ENCODE measurements at places on chromosomes 2 and 18. TPM values are rescaled to one million over a fixed set of nuclear protein-coding genes. Genes with fewer than 3 reads are reported as not detected.

The ANKRD39 gene
- total RNA-seq, result 27.8 TPM

DNA sequence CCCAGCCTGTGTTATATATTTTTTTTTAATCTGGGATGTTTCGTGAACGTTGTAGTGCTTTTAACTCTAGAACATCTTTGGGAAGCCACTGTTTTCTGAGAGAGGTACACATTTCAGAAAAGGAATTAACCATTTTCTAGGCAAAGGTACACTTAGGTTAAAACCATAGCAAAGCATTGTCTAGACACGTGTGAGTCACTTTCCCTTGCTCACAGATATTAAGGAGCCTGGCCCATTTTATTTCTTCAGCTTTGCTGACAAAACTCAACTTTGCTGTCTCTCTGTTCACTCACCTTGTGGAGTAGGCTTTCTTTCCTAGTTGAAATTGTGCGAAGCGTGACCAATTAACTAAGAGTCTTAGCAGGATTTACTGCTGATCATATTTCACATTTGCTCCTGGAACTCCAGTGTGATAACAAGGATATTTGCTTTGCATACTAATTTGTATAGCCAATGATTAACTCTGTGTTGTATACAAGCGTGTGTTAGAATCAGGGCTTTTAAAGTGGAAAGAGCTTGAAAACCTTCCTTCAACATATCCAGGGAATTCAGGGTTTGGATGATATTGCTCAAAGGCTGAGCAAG lies 215.0 kb upstream of the AGAP1 start:
- DNase-seq, result no peak

The AMER3 gene
- total RNA-seq, result 1.2 TPM

- no peak for DNase-seq
Observed at GRCh38 chr2:18232731-18233438, 327.6 kb downstream of the RDH14 start.

The MOGAT1 gene
- total RNA-seq, result not detected

DNA sequence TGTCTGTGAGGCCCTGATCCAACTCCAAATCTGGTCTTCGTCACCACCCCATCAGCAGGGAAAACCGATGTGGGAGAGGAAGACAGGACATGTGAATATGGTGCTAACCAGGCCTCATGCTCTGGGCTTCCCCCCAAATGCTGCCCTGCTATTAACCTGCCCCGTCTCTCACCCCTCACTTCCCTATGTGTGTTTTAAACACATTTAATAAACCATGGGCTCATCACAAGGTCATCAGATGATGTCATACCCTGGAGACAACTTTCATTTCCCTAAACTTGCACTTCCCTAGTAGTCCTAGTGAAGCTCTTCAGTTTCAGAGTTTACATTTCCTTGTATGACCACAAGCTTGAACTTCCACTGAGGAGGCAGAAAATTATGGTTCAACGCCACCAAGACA lies 49.9 kb downstream of the CD8B2 start:
- DNase-seq, result no peak

- DNase-seq, result no peak
Observed at GRCh38 chr2:39515273-39515896, 78.3 kb upstream of the MAP4K3 start.

DNA sequence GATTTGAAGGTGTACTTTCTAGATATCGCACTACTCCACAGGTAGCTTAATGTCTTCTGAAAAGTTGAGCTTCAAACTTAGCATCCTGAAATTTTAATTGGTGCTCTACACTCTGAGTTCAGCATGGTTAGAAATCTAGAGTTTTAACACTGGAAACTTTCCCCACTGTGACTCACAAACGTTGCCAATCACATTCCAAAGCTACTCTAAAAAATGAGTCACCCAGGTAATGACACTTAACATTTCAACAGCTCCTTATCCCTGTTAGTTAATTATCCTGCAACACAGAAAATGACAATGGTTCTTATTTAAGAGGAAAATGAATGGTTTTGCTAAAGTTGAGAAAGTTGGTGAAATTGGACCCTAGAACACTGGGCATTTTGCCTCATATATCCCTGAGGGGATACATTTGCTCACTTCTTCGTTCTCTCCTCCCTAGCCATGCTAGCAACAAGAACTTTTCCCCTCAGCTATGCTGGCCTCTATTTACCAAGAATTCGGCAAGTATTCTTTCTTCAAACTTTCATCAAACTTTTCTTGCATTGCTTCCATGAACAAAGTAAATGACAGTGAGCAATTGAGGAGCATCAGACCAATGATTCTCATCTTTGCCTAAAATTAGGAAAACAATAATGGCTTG lies 1024.1 kb upstream of the KLHL29 start:
- no peak for DNase-seq

- no peak for DNase-seq
Observed at GRCh38 chr2:239751679-239752355, 273.3 kb downstream of the NDUFA10 start.

DNA sequence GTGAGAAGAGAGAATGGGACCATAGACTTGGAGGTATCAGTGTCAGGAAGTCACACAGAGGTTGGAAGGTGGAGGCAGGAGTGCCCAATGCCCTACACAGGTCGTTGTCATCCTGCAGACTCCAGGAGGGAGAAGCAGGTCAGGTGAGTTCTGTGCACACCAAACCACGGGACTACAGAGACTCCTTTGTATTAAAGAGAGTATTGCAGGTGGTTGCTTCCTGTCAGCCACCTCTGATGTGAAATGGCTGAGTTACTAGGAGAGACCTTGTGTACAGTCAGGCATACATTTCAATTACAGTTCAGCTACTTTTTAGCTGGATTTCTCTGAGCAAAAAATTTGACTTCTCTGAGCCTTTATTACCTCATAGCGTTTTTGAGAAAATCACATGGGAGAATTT lies 51.6 kb downstream of the SPP2 start:
- DNase-seq, result no peak

- DNase-seq, result no peak
Observed at GRCh38 chr18:70503060-70503459, 214.2 kb downstream of the SOCS6 start.

Data from cardiac muscle cell (in vitro differentiated cells and primary cell).